ENCODE measurements at places on chromosomes 2 and 18. TPM values are rescaled to one million over a fixed set of nuclear protein-coding genes. Genes with fewer than 3 reads are reported as not detected.

- DNase-seq: peak; percentile 63
Observed at GRCh38 chr18:12658426-12659138, 675 bp upstream of the SPIRE1 start.

- DNase-seq: no peak
Observed at GRCh38 chr2:102053096-102053495, 61.3 kb downstream of the IL1R2 start.

- DNase-seq: peak; percentile 29
Observed at GRCh38 chr2:120347396-120348060, 1.6 kb downstream of the INHBB start.

GRCh38 chr18:56258178-56258577, 380.2 kb downstream of the TXNL1 start:
- DNase-seq: no peak

DNA sequence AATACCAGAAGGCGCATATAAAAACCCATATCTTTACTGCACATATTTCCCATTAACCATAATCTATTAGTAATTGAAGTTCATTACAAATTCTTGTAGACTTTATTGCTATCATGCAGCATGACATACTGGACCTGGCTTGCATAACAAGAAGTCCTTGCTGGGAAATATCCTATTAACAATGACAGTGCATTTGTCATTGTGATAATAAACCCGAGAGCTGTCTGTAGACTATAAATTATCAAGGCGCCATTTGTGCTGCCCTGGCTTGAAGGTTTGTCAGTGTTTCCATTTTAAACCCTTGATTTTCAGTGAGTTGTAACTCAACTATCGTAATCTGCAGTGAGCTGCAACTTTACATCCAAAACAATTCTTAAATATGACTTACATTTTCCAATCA, 59.0 kb downstream of the HNMT start:
- no peak for DNase-seq

- DNase-seq: peak; percentile 40
Observed at GRCh38 chr2:149173220-149173619, 134.7 kb downstream of the LYPD6B start.

DNA sequence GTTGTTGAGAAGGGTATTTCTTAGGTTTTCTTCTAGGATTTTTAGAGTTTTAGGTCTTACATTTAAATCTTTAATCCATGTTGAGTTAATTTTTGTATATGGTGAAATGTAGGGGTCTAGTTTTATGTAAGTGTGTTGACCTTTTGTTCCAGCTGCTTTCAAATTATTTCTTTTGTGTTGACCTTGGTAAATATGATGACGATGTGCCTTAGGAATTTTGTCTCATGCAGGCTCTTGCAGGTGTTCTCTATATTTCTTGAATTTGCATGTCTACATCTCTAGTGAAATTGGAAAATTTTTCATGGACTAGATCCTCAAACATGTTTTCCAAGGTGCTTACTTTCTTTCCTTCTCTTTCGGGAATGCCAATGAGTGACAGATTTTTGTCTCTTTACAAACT, 1609.3 kb upstream of the ZEB2 start:
- DNase-seq: no peak

Gene AAK1
- total RNA-seq: 47.9 TPM

Gene ERICH2
- total RNA-seq: 36.5 TPM

Gene HNMT
- 20.8 TPM for total RNA-seq

Gene TRAPPC8
- 85.0 TPM for total RNA-seq

Gene GAD1
- 46.0 TPM for total RNA-seq

Gene CHRND
- 0.56 TPM for total RNA-seq
